ENCODE measurements at places on chromosomes 1 and 21.

GRCh38 chr1:154748405-154748775 is 121.7 kb downstream of the KCNN3 start:
- no peak for DNase-seq

DNA sequence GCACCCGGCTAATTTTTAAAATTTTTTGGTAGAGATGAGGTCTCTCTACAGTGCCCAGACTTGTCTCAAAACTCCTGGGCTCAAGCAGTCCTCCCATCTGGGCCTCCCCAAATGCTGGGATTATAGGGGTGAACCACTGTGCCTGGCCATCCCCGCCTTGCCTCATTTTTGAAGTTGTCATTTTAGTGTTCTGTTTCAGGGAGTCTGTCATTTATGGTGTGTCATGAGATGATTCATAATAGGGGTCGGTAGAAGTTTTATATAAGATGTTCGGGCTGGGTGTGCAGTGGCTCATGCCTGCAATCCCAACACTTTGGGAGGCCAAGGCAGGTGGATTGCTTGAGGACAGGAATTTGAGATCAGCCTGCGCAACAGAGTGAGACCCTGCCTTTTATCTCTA is 8.5 kb downstream of the PRCC start:
- no peak for DNase-seq

- no peak for DNase-seq
These were observed 147.9 kb upstream of the JUN start for GRCh38 chr1:58931756-58932155.

DNA sequence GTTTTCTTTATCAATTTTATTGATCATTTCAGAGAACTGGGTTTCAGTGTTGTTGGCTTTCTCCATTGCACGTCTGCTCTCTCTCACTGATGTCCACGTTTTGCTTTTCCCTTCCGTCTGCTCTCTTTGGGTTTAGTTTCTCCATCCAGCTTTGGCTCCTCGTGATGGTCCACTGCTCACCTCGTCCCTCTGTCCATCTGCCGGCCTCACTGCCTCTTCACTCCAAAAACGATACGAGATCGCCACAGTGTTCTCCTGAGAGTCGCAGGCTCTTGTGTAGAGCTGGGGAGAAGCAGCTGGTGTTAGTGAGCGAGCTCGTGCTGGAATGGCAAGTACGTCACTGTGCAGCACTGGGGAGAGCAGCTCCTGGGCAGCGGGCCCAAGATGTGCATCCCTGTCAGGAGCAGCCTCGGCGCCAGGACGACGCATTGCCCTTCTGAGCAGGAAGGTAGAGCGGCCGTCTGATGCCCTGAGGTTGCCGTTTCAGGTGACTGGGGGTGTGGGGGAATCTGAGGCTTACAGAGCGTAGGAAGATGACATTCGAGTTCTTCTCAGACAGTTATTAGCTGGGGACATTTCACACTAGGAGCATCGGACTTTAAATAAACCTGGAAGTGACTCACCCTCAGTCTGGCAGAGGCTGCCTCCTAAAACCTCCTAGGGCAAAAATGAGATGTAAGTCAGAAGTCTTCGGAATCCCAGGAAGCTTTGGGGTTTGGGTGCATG is 31.4 kb upstream of the PCBP3 start:
- no peak for DNase-seq

GRCh38 chr1:243982447-243983018 is 68.5 kb upstream of the ZBTB18 start:
- no peak for DNase-seq

GRCh38 chr1:89407360-89407759 is 43.5 kb downstream of the GBP6 start:
- DNase-seq: no peak

DNA sequence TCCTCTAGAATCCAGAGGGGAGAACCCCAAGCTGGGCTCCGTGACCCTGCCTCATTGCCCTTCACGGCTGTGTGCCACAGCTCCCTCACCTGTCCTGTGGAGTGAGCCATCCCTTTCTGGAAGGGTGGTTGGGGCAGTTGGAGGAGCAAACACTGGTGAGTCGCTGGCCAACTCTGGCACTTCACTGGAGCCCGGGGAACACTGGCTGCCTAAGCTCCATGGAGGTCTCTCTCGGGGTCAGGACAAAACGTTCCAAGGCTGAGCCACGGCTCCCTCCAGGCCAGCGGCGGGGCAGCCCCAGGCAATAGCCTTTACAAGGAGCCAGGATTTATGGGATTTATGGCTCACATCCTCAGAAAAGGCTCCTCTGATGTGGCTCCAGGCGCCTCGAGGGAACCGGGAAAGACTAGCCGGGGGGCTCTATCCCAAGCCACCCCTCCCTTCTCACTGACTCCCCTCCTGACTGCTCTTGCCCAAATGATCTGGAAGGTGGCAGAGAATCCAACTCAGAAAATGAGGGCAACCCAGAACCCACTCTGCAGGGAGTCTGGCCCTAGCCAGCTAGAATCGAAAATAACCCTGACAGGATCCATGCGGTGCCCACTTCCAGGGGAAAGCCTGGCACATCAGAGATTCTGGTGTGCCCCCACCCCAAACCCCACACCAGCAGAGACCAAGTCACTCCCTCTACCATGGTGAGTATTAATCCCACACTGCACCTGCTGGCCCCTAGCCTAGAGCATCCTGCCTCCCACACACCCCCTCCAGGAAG is 75.2 kb downstream of the GLIS1 start:
- DNase-seq: peak; percentile 13

DNA sequence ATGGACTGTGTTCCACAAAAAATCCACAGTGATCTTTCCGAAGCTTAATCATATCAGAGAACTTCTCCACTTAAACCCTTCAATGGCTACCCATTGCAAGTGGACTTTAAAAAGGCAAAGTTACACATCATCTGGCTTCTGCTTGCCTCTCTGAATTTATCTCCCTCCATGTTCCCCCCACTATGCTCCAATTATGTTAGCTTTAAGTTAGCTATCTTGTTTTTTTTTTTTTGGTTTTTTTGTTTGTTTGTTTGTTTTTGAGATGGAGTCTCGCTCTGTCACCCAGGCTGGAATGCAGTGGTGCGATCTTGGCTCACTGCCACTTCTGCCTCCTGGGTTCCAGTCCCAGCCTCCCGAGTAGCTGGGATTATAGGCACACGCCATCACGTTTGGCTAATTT is 166.4 kb upstream of the ADGRL2 start:
- DNase-seq: no peak

- DNase-seq: no peak
These were observed 19.4 kb downstream of the F11R start for GRCh38 chr1:161001525-161001924.

- DNase-seq: no peak
These were observed 519.8 kb downstream of the COL11A1 start for GRCh38 chr1:102588536-102588935.

- no peak for DNase-seq
These were observed 33.9 kb upstream of the A3GALT2 start for GRCh38 chr1:33354707-33355316.

DNA sequence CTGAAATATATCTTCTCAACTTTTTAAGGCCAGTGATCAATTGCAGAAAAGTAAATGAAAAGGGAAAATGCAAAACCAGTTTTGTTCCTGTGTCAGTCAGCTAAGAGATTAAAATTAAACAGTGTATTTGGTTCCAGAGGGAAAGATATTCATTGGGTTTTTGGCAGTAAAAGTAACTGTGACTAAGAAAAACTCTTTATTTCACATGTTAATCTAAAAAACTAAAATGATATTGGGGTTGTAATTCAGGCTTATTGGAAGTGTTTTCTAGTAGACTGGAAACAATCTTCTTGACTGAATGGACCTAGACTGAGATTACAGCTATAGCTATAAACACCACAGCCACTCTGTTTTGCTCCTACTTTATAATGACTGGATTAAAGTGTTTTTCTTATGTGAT is 413.9 kb downstream of the ADGRL2 start:
- no peak for DNase-seq

GRCh38 chr21:42236014-42236413 is 17.1 kb downstream of the ABCG1 start:
- no peak for DNase-seq

DNA sequence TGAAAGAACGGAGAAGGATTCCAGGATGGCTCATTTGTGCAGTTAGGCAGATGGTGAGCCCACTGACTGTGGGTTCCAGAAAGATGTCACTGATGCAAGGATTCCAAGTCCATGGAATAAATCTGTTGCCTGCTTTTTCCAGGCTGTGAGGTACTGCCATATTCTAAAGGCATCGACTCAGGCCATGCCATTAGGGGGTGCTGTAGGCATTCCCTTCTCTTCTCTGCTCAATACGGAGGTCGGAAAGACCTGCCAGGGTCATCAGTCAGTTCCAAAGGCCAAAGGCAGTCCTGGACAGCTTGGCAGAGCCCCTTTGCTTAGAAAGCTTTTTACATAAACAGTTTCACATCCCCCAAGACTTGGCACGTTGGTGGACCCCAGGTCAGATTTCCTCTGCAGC is 31.7 kb upstream of the TMEM125 start:
- DNase-seq: peak; percentile 77

DNA sequence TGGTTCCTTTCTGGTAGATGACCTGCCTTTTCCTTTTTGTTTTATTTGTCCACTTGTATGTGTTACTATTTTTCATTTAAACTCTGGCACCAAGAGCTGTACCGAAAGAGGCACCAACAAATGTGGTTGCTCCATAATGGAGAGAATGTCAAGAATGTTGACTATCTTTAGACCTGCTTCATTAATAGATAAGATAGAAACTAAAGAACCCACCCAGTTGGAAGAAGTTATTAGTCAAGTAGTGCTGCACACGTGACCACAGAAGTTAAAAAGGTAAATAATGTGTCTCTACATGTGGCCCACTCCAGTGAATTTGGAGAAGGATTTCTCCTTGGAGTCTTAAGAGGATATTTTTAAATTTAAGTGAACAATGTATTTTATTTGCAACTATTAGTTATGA is 9.3 kb downstream of the ATP1A1 start:
- DNase-seq: no peak

GRCh38 chr1:44025816-44026215 is 5.4 kb downstream of the SLC6A9 start:
- DNase-seq: no peak

GRCh38 chr1:13699936-13700520 is at the start of gene PRDM2:
Gene PRDM2 (plus strand): TSS chr1:13700188. CDS start chr1:13715606, 15,418 bp downstream.
- DNase-seq: peak; percentile 10

- DNase-seq: no peak
These were observed 29.9 kb downstream of the TP53BP2 start for GRCh38 chr1:223815865-223816264.

DNA sequence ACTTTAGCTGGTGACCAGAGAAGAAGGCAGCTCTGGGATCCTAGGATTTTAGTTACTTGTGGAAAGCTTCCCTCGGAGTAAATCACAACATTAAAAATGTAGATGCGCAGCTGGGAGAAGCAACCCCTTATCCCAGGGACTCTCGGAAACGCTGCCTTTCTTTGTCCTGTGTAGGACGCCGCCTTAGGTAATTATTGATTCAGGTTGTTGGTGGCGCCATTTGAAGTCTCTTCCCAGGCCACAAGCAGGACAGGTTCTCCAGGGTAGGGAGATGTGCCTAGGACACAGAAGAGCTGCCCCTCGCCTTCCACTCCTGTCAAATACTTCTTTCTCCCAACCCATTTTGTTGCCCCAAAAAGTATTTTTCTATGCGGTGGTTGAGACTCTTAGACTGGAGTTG is 10.3 kb downstream of the SLC37A1 start:
- no peak for DNase-seq

- DNase-seq: no peak
These were observed 53.9 kb downstream of the TENT5C start for GRCh38 chr1:117659550-117660270.

DNA sequence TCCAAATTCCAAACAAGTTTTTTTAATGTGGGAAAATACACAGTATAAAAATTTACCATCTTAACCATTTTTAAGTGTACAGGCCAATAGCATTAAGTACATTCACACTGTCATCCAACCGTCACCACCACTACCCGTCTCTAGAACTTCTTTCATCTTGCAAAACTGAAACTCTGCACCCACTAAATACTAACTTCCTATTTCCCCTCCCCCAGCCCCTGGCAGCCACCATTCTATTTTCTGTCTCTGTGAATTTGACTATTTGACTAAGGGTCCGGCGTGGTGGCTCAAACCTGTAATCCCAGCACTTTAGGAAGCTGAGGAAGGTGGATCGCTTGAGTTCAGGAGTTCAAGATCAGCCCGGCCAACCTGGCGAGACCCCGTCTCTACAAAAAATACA is 36.1 kb downstream of the CLSTN1 start:
- DNase-seq: no peak

GRCh38 chr1:94143809-94144176 is 22.8 kb upstream of the ABCA4 start:
- no peak for DNase-seq

DNA sequence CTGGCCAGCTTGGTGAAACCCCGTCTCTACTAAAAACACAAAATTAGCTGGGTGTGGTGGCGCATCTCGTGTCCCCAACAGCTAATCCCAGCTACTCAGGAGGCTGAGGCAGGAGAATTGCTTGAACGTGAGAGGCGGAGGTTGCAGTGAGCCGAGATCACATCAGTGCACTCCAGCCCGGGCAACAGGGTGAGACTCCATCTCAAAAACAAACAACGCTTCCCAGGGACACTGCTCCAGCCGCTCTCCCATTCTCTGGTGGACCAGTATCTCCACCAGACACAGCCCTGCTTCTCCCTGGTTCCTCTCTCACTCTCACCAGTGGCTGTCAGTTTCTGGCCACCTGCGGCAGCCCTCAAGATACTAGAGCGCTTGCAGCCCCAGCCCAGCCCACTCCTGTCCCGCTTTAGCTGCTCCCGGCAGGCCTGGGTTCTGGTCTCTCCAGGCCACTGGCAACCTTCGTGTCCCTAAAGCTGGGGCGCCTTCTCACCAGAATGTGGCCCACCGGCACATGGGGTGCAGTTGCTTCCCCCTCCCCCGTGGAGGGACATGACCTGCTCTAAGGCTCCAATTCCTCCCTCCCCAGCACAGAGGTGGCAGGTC is 20.9 kb upstream of the LRRC47 start:
- no peak for DNase-seq

- no peak for DNase-seq
These were observed 18.2 kb downstream of the S100A10 start for GRCh38 chr1:151975311-151976014.

DNA sequence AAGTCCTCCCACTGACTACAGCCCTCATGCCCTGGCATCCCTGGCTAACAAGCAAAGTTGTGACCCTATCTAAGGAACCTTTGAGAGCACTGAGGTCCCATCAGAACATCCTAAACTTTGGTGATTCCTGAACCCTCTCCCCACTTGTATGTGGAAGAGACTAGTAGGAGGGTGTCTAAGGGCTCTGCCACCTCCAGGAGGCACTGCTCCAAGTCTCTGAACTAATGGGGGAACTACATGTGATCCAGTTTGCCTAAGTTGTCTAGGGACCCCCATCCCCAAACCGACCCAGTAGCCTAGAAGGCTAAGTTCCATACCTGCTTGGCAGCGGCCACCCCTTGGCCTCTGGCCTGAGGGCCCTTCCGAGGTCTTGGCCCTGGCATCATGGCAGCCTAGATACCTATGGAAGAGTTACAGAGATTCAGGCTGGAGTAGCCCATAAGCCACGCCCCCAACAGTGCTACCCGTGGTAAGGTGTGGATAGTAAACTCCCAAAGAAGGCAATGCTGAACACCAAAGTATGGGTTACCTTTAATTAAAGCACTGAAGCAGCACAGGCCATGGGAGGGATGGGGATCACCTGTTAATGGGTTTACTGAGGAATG is 1.7 kb downstream of the CC2D1B start:
- no peak for DNase-seq

GRCh38 chr1:179115181-179115580 is 33.3 kb downstream of the TOR3A start:
- no peak for DNase-seq
